Transverse colon (tissue), 4 donors: ENCODE measurements at places on chromosomes 16 and 17. TPM values are rescaled to one million over a fixed set of nuclear protein-coding genes. Genes with fewer than 3 reads are reported as not detected.

DNA sequence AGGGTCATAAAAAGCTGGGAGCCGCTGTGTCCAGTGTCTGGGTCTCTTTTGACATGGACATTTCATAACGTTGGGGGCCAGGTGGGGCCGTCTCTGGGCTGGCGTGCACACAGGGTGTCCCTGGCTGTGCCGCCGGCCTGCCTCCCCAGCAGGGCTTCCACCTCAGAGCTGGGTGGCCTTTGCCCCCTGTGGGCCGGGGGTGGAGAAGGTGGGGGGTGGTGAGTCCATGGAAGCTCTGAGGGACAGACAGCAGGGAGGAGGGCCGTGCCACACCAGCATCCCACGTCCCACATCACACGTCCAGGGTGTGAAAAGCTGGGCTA is 908 bp upstream of the SNAI3 start:
- no peak for DNase-seq

DNA sequence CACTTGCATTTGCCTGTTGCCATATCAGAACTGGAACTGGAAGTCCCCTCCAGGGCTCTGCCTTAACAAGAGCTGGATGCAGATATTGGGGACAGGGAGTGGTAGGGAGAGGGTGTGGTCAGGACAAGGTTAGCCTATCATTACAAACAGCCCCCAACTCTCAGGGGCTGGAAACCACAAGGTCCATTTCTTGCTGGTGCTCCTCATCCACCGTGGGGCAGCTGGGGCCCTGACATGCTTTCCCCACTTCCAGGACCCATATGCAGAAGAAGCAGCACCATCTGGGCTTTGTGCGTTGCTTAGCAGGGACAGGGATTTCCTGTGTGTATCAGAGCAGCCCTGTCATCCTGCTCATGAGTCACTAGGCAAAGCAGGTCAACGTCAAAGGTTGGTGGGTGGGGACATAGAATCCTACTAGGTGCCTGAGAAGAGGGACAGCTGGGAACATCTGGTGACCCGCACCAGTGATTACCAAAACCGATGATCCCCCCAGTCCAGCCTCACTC is 26.9 kb downstream of the RGS9 start:
- peak; percentile 42 for DNase-seq

GRCh38 chr16:89373355-89374110 is 116.8 kb downstream of the ANKRD11 start:
- no peak for DNase-seq

GRCh38 chr17:76329664-76330063 is 21.6 kb upstream of the QRICH2 start:
- DNase-seq: no peak

DNA sequence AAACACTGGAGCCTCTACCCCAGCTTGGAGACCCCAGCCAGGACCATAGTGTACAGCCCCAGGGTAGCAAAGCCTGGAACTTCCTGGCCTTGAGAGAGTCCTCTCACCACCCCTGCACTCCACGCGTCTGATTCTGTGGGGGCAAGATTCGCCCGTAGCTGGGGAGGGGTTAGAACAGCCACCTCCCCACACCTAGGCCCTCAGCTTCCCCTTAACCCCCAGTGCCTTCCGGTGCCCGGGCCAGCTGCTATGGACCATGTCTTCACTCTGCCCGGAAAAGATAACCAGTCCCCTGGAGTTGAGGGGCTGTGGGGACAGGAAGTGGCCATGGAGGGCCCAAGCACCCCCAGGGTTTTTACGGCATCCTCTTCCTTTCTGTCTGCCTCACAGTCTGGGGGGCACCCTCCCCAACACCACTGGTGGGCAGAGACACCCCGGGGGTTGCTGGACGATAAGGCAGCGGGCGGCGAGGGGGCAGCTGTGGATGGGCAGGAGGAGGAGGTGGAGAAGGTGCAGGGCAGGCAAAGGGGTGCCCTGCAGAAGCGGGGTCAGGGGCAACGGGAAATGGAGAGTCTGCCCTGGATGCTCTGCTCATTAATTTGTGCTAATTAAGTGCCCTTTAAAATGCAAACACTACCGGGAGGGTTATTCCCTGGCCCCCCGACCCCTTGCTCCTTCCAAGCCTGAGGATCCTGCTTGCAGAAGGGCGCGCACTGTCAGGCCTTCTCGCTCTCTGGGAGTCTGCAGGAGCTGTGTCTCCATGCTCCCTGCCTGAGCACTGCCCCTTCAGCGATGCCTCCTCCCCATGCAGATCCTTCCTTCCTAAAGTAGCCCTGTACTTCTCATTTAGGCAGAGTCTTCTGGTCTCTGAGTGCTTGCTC is 2.4 kb downstream of the PRSS27 start:
- no peak for DNase-seq

GRCh38 chr17:64491994-64492393 is 4.9 kb downstream of the POLG2 start:
- no peak for DNase-seq

The TNK1 gene
- total RNA-seq: 110 TPM

The TEKT5 gene
- 2.5 TPM for total RNA-seq

DNA sequence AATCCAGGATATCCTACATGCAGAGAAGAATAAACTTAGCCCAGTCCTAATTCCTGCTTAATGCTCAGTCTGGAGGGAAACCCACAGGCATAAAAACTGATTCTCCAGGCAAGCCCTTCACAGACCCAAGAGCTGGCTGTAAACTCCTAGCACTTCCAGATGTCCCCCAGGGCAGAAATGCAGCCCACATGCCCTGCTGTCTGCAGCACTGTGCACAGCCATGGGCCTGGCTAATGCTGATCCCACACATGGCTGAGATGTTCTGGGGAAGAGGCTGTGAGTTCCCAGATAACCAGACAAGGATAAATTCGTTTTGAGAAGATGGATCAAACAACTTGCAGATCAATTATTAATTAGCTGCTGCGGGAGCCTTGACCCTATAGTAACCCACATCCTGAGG is 148.4 kb downstream of the AATF start:
- DNase-seq: no peak

The KCNJ2 gene
- total RNA-seq: 15.5 TPM

GRCh38 chr16:71440669-71441347 is 1.0 kb downstream of the TLE7 start:
- no peak for DNase-seq

DNA sequence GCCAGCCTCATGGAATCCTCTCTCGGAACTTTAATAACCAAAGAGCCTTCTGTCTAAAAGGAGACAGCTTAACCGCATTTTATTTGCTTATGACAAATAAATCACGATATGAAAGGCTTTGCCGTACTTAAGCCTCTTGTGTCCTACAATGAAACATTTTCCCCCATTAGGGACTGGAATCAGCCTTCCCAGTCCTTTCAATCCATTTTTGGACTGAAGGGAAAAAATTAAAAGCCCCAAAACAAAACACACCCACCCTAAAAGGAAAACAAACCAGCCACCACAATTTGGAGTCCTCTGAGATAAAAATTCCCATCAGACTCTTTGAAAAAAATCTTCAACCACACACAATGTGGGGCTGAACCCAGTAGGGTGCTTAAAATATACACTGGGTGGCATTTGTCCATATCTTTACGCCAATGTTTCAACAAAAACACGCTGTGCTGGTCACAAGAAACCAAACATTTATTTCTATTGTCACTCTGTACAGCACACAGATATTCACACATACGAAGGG is 3.0 kb downstream of the HOXB4 start:
- DNase-seq: no peak

DNA sequence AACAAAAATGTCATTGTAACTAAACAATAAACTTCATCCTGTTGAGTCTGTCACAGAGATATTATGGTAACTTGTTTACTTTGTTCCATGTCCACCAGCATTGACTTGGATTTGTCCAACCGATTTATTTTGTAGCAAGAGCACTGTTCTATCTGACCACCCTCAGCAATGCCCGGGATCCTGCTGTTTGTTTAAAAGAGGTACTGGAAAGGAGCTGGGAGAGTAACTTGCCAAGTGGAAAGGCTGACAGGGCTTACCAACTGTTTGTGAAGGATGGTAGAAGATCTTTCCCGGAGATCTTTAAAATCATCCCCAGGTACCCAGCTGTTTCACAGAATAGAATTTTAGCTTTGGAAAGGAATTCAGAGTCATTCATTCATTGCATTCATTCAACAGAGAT is 59.1 kb upstream of the BCAR1 start:
- DNase-seq: no peak

DNA sequence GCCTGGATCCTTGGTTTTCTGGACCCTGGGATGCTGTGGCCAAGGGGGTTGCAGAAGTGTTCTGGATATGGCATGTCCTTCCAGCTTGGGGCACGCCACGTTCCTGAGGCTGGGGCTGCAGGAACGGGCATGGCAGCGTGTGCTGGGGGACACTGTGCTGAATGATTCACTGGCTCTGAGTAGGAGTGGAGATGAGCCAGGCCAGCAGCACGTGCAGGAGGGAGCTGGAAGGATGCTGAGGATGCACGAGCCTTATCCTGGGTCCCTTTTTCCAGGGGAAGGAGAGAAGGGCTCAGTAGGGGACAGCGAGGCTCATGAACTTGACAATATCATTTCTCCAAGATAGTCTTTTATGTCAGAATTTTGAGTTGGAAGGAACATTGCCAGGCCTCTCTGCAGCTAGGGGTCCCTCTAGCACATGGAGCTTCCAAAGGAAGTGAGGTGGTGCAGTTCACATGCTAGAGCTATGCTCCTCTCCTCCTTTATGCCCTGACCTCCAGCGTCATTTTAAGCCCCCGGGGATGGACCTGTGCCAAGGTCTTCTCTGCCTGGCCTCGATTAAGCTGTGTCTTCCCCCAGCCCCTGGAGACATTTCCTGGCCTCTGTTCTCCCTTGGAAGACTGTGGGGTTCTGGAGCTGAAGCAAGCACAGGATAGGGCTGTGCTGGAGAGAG is 125.9 kb downstream of the OR1D5 start:
- DNase-seq: no peak

DNA sequence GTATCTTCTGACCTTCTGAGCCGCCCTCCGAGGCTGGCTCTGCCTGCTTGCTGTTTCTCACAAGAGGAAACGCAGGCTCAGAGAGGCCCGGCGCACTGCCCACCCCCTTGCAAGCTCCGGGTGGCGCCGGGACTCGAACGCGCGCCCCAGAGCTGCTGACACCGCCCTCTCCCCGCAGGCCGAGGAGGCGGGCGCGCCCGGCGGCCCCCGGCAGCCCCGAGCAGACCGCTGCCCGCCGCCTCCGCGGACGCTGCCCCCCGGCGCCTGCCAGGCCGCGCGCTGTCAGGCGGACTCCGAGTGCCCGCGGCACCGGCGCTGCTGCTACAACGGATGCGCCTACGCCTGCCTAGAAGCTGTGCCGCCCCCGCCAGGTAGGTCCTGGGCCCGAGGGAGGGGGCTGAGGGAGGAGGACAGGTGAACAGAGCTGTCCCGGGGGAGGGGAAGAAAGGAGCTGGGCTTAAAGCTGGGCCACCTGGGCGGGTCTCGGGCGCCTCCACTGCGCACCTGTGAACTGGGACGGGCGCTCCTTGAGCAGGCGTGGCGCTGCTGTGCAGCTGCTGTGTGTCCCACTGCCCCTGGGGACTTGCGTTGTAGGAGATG is 18.2 kb downstream of the WFDC1 start:
- peak; percentile 82 for DNase-seq

DNA sequence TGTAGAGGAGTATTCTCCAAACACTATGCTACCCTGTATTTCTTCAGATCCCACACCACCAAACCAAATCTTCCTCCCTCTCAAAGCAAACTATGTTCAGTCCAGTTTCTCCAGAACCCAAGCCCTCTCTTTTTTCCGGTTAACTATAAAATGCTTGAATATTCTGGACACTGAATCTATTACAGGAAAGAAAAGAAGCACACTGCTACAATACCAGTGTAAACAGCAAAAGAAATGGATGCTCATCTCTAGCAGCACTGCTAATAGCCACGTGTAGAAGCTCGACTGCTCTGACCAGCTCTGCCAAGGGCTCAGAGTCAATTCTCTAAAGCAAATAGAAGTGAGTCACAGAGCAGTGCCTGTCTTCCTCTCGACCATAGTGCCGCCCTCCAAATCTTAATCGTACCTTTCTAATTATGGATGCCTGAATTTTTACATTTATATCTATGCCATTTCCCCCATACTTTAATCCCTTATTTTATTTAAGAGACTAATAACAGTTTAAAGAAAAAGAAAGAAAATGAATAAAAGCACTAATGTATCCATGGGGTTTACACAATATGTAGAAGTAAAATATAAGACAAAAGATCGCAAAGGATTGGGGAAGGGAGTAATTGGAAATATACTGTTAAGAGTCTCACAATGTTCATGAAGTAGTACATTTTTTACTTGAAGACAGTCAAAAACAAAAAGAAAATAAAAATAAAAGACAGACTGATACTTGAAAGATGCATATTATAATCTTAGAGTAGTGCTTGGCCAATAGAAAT is 154.5 kb downstream of the PARN start:
- no peak for DNase-seq

DNA sequence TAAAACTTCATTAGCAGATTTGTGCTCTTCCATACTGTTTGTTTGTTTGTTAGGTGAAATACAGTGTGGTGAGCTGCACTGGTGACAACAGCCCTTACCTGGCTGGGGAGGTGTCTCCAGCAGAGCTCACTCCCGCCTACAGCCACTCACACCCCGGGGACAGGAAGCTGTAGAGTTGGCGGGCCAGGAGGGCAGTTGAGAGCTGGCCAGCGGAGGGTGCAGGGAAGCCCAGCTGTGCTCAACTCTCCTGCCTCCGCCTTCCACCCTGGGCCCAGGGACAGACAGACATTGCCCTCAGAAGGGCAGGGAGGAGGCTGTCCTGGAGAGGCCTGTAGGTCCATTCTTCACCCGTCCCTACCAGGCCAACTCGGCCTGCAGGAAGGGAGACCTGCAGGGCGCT is 48.6 kb upstream of the PVALEF start:
- DNase-seq: no peak

The RRAD gene
- total RNA-seq: 3.5 TPM

DNA sequence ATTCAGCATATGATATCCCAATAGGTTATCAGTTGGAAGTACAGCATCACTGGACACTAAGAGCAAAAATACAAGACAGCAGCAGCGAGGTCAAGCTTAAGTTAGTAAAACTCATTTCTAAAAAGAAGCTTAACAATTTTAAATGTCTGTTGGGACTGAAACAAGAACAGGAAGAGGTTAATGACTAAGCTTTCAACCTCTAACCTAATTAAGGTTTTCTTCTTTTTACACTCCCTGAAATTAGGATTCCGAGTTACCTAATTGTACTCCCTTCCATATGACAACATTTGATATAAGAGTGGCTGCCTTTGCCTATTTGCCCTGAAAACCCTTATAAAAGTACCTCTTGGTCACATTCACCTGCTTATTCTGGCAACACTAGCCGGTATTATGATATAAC is 34.3 kb downstream of the CPSF4L start:
- no peak for DNase-seq

GRCh38 chr17:6670999-6671398 is 19.4 kb downstream of the C17orf100 start:
- no peak for DNase-seq

DNA sequence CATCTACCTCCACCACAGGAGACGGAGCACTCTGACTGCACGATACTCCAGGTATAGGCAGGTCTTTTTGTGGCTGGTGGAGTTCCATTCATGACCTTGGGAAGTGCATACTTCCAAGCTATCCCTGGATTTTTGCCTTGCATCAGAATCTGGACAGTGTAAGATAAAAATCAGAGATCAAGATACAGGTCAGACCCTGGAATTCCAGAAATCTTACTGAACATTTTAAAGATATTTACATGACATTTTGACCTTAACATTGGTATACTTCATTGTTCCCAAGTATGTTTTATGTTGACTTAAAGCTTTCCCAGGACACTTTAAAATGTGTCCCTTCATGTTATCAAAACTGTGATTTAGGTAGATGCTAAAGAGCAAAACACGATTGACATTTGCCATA is 101.0 kb downstream of the SYCE1L start:
- no peak for DNase-seq
